ENCODE measurements at places on chromosomes 3 and 15.

DNA sequence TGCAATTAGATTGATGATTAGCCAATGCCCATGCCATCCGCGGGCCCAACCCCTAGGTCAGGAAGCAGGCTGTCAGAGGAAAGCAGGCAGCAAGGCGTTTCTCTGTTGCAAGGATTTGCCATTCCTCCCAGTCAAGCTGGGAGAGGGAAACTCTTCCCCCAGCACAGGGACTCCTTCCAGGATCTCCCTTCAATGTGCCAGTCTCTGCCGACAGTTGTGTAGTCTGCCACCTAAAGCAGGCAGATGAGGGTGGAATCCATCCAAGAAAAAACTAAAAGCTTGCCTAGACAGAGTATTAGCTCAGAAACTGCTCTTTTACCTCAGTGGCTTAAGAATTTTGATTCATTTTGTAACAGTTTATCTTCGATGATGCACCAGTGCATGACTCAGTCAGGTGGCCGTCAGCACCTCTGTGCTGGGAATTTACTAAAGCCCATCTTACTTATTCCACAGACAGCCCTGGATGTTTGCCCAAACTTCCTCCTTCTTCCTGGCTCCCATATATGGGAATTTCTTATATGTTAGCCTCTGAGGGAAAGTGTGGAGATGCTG is 501.5 kb upstream of the THBS1 start:
- no peak for DNase-seq

GRCh38 chr3:20060974-20061685 is 20.9 kb downstream of the KAT2B start:
- DNase-seq: no peak

DNA sequence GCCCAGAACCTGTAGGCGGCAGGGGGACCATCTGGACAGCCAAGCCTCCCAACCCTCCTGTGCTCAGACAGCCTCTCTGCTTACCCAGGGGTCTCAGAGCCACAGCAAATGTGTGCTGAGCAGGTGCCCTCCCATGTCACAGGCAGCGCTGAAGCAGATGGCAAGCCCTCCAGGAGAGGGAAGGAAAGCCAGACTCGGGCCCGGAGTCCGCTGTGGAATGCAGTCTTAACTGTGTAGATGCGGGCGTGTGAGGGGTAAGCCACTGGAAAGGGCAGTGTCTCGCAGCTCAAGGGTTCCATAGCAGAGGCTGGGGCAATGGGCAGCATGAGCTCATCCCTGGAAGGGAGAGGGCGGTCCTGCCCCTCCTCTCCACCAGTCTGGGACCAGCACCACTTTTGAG is 45.6 kb downstream of the UMPS start:
- no peak for DNase-seq

DNA sequence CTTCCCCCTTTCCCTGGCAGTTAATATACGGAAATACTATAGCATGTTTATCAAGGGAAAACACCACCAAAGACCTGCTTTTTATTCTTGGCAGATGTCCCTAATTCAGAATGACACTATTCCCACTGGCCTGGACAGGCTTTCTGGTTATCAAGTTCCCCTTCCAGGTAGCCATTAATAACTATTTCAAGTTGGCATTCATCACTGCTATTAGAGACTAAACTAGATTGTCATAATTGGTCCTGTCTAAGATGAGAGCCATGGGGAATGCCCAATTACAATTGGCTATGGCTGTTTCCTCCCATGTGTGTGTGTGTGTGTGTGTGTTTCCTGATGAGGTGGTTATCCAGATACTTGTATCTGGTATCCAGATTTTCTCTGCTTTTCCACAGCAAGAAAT is 608.1 kb downstream of the SQOR start:
- no peak for DNase-seq

DNA sequence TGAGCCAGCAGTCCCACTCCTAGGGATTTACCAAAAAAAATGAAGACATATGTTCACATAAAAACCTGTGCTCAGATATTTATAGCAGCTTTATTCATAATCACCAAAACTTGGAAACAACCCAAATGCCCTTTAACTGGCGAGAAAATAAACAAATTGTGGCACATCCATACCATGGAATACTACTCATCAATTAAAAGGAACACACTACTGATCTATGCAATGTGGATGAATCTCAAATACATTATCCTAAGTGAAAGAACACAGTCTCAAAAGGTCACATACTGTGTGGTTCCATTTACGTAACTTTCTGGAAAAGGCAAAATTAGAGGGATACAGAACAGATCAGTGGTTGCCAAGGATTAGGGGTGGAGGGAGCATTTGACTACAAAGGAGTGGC is 394.5 kb downstream of the SHQ1 start:
- no peak for DNase-seq
